ENCODE measurements at places on chromosomes 2 and 18.

DNA sequence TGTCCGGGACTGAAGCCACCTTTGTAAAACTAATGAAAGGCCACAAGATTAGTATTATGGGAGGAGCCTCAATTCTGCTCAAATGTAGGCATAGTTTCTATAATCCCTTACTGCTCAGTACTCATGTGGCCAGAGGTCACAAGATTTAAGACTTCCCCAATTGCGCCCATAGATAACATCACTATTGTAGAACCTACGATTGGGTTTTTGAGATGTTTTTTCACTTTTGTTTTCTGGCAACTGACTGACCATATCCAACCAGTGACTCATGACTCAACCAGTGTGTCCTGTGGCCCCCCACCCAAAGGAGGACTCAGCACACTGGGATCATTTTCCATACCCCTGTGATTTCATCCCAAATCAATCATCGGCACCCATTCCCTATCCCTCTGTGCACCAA, 15.2 kb upstream of the TSPYL6 start:
- DNase-seq: no peak

GRCh38 chr2:170024721-170025120, 153.2 kb upstream of the MYO3B start:
- DNase-seq: no peak

DNA sequence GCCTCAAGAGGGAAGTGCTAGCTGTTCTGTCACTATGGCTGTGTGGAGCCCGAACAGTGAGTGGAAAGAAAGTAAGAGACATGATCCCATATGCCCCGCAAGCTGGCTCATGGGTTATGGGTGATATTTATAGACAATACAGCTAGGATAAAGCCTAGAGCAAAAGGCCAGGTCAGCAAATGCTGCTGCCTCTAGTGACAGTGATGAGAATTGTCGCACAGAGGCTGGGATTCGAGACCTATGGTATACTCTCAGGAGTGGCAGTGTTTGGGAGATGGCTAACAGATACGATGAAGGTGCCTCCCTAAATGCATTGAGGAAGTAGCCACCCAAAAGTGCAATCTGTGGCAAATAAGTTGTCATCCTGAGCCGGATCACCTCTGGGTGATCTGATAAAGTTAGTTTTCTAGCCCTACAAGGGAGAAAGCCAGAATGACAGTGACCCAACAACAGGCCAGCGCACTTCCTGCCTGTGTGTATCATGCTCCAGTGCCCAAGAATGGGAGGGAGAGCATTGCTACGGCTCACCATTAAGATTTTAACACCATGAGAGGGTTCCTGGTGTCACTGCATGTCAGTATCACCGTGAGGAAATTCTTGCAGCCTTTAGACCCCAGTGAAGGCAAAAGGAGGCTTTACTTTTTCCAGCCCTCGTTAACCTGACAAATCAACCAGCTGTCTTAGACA, 92.2 kb upstream of the TGFA start:
- DNase-seq: peak; percentile 53

DNA sequence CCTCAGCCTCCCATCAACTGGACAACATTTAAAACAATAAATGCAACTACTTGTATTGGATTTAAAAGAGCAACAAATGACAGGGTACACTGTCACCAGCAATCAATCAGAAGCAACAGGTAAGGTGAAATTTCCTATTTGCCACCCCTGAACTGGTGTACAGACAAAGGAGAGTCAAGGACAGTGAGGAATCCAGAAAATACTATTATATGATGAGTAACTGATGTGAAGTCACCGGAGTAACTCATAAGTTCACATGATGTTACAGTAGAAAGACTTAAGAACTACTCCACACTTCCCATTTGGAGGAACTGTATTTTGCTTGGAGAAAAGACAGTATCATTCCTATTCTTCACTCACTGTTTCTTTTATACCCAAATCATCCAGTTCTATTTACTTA, 4.1 kb upstream of the STAT1 start:
- no peak for DNase-seq

GRCh38 chr2:141554810-141555209, 576.0 kb downstream of the LRP1B start:
- peak; percentile 18 for DNase-seq

GRCh38 chr18:8765783-8766463, 60.6 kb downstream of the MTCL1 start:
- DNase-seq: no peak

GRCh38 chr18:22710673-22711191, 222.4 kb upstream of the RBBP8 start:
- DNase-seq: peak; percentile 44

DNA sequence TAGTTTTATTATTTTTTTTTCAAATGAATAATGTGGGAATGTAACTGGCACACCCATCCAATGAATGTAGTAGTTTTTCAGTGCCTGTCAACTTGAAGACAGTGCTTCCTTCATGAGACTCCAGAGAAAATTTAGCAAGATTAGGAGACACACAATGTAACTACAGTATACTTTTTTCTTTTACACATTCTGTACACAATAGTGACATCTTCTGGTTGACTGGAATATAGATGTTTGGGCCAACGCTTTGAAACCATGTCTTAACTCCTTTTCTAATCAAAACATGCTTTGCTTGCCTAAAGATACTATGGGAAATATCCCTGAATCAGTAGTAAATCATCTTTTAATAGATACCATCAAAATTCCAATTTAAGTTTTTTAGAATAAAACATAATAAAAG, 229.5 kb upstream of the ZC3H15 start:
- DNase-seq: peak; percentile 34

DNA sequence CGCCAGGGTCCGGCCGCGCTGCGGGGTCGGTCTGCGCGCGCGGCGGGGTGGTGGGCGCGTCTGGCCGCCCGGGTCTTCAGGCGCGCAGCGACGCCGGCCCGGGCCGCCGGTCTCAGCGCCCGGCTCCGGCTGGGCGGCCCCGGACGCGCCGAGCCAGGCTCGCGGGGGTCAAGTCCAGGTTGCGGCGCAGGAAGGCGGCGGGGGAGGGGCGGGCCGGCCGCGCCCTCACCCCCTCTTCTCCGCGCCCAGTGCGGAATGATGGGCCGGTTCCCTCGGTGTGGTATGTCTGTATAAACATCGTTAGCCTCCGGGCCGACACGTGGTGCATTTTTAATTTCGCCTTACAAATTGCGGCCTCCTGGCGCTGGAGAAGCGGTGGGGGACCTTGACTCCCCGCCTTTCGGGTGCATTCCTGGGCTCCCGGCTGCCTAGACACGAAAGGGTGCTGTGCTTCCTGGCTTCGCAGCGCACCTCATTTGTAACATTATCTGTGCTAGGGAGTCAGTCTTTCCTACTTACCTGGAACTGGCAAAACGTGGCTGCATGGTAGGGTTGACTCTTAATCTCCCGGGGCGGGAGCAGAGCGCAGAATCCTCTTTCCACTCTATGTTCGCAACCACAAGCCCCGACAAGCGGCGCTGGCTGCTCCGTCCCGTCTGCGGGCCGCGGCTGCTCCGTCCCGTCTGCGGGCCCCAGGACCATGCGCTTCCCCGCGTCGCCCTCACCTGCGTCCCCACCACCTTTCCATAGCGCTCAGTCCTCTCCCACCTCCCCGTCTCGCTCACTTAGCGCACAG, 69.0 kb downstream of the CTAGE1 start:
- DNase-seq: no peak

- peak; percentile 17 for DNase-seq
Measured at GRCh38 chr2:60104514-60105505, 448.6 kb downstream of the BCL11A start.

- DNase-seq: peak; percentile 43
Measured at GRCh38 chr18:42545825-42546224, 569.7 kb downstream of the RIT2 start.

- no peak for DNase-seq
Measured at GRCh38 chr18:8358033-8358765, 251.0 kb upstream of the RAB12 start.
